CD8-positive, alpha-beta memory T cell (primary cell): ENCODE measurements at places on chromosomes 11 and 22. TPM values are rescaled to one million over a fixed set of nuclear protein-coding genes. Genes with fewer than 3 reads are reported as not detected.

DNA sequence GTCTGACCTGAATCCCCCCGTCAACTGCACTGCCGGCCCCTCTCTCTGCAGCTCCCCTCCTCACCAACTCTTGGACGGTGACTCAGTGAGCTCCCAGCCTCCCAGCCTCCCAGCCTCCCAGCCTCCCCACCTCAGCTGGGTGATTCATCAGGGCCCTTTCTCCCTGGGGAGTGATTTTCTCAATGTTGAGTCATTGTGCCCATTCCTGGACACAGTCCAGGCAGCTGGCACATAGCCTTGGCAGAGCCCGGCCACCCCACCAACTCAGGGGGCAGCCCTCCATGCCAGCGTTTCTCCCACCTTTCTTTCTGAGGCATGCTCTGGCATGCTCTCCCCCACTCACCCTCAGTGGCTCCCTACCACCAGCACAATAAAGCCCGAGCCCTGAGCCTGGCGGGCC is 30.7 kb downstream of the PDE2A start:
- no peak for DNase-seq

DNA sequence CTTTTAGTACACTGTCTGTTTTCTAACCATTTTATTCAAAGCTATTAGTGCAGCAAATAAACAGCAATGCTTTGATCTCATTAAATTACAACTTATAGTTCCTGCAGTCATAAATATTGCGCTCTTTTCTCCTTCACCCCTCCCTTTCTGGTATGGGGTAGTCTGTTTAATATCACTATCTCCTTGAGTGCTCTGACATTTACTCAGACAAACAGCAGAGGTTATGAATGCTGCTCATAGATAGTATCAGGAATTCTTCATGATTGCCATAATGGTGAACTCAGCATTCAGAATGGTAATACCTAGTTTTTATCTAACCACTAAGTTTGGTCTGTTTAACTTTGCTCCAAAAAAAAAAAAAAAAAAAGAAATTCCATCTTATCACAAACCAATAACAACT is 87.4 kb downstream of the EIF3M start:
- DNase-seq, result no peak

DNA sequence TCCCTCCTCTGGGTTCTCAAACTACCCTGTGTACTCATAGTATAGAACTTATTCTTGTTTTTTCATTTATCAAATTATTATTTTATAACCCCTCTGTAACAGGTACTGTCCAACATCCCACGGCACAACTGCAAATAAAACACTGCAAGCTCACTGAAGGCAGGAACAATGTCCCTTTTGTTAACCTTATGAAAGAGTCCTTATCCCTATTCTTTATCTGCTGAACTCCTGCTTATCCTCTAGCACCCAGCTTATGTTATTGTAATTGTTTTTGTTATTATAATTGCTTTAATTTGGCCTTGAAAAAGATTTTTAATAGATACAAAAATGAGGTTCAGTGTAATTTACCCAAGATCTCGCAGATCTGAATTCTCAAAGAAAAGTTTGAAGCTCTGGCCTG is 130.4 kb downstream of the MSANTD4 start:
- no peak for DNase-seq

The TRPC6 gene
- polyA plus RNA-seq, result not detected

GRCh38 chr11:120815319-120816100 is 208.4 kb upstream of the TBCEL start:
- DNase-seq, result no peak

DNA sequence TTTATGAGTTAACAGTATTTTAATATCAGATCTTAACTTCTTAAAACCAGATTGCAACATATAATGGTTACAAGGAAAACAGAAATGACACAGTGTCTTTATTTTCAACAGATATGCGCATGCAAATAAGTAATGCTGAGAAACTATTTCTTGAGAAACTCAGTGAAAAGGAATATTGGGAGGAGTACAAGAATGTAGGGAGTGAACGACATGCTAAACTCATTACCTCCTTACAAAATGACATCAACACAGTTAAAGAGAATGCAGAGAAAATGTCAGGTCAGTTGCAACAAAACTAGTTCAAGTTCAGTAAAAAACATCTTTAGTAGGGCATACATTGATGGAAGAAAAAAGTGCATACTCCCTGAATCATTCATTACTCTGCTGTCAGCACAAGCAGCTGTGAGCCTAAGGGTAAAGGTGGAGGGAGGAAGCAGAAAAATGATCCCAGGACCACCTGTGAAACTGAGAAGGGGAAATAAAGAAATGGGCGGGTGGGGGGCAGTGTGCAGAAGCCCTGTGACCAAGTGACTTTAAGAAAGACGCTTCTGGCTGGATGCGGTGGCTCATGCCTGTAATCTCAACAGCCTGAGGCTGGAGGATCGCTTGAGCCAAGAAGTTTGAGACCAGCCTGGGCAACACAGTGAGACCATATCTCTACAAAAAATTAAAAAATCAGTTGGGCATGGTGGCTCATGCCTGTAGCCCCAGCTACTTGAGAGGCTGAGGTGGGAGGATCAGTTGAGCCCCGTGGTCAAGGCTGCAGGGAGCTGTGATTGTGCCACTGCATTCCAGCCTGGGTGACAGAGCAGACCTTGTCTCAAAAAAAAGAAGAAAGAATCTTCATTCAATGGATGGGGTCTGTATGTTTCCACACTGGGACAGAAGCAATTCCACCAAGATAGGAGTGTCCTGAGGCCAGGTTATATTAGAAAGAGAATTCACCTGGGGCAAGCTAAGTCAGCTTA is 31.2 kb downstream of the CCDC83 start:
- no peak for DNase-seq

DNA sequence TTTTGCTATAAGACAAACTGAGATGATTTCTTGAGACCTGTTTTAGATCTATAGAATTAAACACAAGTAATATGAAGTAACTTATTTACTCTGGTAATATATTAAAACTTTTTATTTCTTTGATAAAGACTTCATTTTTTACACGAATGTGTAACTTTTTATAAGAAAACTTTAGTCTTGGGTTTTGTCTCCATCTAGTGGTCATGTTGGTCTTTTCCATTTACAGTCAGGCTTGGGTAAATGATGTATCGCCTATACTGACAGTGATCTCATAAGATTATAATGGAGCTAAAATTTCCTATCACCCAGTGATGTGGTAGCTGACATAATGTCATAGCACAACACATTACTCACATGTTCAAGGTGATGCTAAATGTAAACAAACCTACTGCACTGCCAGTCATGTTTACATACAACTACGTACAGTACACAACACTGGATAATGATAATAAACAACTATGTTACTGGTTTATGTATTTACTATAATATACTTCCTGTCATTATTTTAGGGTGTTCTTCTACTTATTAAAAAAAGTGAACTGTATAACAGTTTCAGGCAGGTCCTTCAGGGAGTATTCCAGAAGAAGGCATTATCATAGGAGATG is 7.5 kb upstream of the C11orf97 start:
- DNase-seq, result no peak

DNA sequence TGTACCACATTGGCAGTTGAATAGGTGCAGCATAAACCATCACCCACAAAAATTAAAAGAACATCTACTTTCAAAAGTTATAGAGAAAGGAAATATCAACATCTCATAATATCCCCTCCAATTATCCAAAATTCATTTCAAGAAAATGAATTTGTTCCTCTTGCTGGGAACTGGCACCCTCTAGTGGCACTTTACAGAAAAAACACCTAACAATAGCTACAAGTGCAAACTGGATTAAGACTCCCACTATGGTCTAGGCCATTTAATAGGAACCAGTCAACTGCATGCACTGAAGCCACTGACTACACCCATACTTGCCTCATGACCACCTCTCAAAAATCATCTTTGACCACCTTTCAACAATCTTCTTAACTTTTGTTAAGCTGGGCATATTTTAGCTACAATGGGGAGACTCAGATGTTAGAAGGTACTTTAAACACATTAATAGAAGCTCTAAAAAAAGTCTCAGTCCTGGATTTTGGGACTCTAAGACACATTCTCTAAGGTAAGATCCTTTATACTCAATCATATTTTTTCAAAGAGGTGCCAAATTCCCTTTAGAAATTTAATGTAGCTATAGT is 17.3 kb downstream of the TRAF6 start:
- DNase-seq, result peak; percentile 40

GRCh38 chr11:119615003-119615881 is 113.8 kb downstream of the NECTIN1 start:
- DNase-seq, result no peak

DNA sequence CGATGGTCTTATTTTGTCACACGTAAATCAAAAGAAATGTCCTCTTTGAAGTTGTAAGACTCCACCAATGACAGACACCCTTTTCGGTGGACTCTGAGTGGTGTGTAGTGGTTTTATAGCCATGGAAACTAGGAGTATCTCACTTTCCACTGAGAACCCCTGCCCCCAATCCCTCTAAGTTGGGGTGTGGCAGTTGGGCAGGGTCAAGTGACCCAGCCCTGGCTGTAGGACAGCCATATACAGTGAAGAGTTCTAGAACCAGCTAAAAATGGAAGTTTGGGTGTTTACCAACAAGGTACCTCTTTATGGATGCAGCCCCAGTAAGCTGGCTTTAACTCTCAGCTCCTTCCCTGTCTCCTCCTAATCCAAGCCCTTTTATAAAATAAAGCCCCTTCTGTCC is 5.2 kb downstream of the C22orf31 start:
- DNase-seq, result no peak

GRCh38 chr11:114762408-114762807 is 84.1 kb downstream of the NXPE2 start:
- DNase-seq, result no peak

GRCh38 chr11:73468590-73469161 is 92.5 kb downstream of the RELT start:
- DNase-seq, result no peak

The IL17REL gene
- polyA plus RNA-seq, result not detected

The C1QTNF5 gene
- polyA plus RNA-seq, result not detected

- no peak for DNase-seq
Measured at GRCh38 chr22:23000657-23001347, 69.5 kb upstream of the GNAZ start.

The POLR2L gene
- polyA plus RNA-seq, result 114 TPM

DNA sequence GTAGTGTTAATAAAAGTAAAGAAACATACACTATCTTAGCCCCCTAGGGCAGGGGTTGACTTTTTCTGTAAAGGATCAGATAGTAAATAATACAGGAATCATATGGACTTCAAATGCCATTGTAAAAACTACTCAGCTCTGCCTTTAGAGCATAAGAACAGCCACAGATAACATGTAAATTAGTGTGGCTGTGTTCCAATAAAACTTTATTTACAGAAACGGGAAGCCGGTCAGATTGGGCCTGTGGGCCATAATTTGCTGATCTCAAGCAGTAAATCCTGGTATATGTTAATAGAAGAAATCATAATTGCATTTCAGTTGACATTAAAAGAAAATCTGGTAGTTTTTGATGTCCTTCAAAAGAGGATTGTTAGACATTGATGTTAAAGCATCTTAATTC is 76.5 kb downstream of the ZC3H12C start:
- no peak for DNase-seq

The ANGPTL5 gene
- polyA plus RNA-seq, result not detected

DNA sequence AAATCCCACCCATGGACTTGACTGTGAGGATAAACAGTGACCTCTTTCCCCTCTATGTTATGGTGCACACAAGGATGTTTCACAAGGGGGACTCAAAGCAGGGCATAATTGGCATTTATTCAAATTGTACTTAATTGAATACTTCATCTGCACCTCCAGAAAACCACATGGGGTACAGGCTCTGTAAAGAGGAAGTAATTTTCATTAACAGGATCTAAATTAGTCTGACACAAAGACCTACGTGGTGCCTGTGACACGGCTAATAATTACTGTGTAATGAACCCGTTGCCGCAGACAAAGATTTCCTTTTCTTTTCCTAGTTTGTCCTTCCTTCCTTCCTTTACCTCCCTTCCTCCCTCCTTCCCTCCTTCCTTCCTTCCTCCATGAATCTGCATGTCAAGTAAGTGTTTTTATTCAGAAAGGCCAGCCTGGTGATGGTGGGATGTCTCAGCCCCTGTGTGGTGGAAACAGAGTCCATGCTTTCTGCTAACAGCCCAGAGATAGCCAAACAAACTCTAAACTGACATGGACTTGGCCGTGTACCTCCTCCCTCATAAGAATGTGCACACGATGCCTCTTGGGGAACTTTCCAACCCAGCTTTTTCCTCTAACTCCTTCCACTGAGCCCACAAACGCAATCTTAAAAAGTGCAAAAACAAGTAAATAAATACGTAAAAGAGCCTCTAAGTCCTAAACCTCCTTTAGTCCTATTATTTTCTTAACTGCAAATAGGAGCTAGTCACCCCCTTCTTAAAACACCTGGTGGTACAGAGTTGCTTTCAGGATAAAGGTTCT is 118.8 kb downstream of the INSC start:
- DNase-seq, result no peak

The AIFM3 gene
- not detected for polyA plus RNA-seq

DNA sequence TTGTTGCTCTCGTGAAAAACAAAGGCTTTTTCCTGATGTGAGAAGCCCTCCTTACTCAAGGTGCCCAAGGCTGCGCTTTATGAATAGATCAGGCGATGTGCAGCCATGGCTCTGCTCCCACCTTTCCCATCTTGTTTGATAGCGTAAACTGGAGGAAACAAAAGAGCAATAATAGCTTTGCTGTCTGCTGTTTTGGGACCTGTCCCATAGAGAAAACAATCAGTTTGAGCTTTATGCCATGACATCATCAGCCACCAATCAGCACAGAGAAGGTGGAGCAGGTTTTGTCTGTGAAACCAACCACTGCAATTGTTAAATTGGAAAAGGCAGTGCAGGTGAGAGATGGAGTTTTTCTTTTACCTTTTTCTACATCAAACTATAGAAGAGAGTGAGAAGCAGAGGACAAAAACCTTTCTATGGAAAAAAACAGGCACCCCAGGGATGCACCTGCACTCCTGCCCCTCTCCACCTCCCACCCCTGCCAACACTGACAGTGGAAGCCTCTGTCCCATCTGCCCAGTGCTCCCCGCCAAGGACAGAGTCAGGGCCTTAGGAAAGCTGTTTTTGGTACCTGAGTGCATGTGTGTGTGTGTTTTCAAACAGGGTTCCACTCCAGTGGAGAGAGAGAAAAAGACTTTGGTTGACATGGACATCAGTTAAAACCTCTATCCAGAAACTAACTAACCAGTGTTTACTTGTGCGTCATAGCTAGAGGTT is 80.7 kb downstream of the MICAL3 start:
- no peak for DNase-seq

The C2CD3 gene
- 9.1 TPM for polyA plus RNA-seq

DNA sequence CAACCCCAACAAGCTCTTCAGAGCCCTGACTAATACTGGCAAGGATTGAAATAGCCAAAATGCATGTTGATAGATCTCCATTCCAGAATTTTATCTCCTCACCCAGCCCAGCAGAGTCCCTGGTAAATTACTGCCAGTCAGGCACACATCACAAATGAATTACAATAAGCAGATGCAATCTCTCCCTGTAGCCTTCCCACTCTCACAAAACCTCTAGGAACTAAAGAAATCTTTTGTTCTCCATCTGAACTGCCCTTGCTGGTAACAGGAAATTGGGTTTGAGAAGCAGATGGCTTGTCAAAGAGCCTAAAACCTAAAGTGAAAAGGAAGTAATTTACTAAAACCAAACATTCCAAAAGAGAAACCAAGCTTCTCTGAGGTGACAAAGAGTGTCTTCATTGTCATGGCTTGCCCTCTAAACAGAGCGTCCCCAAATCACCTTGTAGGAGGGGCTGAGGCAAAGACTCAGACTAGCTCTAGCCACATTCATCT is 59.5 kb downstream of the FAM168A start:
- no peak for DNase-seq
